ENCODE measurements at places on chromosomes 3 and 15.

DNA sequence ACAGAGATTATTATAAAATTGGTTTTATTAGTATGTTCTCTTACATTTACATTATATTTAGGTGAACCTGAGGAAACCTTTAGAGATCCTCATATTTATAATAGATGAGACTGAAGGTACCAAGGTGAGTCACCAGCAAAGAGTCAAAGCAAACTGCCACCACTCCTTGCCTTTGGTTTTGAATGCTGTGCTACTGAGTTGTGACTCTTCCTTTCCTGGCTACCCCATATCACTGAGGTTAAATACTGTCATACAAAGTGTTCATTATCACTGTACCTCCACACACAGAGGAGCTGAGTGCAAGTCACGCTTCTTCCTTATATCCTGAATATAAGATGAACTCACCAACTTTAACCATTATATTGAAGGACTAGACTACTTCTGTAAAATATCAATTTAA, 168.2 kb downstream of the CBLB start:
- DNase-seq: no peak

DNA sequence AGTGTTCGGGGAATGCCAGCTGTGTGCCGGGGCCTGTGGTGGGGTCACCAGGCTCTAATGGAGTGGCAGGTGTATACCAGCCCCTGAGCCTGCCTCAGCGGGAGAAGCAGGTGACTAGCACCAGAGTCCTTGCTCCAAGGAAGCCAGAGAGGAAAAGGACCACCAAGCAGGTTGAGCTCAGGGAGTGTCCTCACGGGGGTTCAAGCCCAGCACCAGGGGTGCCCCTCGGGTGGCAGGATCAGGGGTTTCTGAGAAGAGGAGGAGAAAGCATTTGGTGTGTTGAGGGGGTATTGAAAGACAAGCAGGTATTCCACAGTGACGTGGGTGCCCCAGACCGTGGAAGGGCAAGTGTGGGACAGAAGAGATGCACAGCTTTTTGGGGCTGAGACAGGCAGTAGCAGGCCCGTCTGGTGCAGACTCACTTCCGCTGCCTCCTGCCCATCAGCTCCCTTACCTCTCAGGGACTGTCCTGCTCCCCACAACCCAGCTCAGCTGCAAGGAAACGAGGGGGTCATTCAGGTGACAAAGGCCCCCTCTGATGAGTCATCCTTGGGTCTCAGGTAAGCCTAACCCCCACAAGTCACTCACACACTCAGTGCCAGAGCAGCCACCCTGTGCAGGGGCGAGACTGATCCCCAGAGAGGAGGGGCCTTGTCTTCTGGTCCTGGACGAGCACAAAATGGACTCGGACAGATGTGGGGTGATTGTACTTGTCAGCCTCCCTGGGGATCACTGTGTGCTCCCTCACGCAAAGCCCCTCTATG, 21.4 kb upstream of the POC1A start:
- no peak for DNase-seq

DNA sequence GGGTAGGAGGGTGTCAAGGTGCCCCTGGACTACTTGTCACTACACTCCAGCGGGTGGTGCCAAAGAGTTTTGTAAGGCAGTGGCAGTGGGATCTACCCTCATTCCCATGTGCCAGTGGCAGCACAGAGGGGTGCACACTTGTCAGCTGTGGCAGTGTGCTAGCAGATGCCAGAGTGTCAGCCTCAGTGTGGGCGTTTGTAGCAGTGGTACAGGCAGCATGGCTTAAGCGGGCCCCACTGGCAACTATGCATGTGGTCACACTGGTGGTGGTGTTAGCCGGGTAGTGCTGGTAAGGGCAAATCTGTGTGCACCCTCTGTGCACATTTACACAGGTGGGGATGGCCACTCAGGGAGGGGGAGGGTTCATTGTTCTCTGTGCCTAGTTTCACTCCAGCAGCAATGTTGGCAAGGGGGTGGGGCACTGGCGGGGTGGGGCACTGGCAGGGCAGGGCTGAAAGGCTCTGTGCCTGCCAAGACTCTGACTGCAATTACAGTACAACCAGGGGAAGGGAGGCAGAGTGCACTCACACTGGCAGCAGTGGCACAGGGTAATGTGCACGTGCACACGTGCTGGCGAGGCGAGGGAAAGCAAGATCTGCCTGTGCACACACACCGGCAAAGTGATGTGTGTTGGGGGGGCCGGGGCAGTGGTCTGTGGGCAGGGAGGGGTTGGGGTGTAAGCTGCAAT, 31.8 kb downstream of the MYO9A start:
- DNase-seq: no peak

- DNase-seq: no peak
Measured at GRCh38 chr15:34336991-34337556, 507 bp downstream of the SLC12A6 start.

- no peak for DNase-seq
Measured at GRCh38 chr3:178686826-178687225, 150.6 kb downstream of the KCNMB2 start.

DNA sequence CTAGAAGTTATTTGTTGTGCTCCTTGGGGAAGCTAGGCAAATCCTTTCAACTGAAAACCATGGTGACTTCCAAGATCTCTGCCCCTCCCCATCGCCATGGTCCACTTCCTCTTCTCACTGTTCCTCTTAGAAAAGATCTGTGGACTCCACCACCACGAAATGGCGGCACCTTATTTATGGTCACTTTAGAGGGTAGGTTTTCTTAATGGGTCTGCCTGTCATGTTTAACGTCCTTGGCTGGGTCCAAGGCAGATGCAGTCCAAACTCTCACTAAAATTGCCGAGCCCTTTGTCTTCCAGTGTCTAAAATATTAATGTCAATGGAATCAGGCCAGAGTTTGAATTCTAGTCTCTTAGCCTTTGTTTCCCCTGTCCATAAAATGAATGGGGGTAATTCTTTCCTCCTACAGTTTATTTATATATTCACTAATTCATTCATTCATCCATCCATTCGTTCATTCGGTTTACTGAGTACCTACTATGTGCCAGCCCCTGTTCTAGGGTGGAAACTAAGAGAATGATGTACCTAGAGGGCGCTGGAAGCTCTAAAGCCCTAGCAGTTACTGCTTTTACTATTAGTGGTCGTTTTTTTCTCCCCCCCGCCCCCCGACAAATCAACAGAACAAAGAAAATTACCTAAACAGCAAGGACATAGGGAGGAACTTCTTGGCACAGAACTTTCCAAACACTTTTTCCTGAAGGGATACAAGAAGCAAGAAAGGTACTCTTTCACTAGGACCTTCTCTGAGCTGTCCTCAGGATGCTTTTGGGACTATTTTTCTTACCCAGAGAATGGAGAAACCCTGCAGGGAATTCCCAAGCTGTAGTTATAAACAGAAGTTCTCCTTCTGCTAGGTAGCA, 657 bp downstream of the PATL2 start:
- DNase-seq: no peak

DNA sequence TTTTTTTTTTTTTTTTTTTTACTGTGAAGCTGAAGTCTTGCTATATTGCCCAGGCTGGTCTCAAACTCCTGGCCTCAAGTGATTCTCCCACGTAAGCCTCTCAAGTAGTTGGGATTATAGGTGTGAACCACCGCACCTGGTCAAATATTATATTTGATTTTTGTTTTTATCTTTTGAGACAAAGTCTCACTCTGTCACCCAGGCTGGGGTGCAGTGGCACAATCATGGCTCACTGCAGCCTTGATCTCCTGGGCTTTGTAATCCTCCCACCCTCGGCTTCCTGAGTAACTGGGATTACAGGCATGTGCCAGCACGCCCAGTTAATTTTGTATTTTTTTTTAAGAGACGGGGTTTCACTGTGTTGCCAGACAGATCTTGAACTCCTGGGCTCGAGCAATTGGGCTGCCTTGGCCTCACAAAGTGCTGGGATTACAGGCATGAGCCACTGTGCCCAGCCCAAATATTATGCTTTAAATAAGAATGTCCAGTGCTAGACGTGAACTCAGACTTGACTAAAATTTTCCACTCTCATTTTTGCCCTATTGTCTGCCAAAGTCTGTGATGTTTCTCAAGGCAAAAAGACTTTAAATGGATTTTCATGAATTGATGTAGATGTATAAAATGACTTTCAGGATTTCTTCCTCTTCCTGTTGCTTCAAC, 33.4 kb upstream of the CRBN start:
- DNase-seq: no peak
